Retinal pigment epithelial cell (primary cell): ENCODE measurements at places on chromosomes 5 and 9.

DNA sequence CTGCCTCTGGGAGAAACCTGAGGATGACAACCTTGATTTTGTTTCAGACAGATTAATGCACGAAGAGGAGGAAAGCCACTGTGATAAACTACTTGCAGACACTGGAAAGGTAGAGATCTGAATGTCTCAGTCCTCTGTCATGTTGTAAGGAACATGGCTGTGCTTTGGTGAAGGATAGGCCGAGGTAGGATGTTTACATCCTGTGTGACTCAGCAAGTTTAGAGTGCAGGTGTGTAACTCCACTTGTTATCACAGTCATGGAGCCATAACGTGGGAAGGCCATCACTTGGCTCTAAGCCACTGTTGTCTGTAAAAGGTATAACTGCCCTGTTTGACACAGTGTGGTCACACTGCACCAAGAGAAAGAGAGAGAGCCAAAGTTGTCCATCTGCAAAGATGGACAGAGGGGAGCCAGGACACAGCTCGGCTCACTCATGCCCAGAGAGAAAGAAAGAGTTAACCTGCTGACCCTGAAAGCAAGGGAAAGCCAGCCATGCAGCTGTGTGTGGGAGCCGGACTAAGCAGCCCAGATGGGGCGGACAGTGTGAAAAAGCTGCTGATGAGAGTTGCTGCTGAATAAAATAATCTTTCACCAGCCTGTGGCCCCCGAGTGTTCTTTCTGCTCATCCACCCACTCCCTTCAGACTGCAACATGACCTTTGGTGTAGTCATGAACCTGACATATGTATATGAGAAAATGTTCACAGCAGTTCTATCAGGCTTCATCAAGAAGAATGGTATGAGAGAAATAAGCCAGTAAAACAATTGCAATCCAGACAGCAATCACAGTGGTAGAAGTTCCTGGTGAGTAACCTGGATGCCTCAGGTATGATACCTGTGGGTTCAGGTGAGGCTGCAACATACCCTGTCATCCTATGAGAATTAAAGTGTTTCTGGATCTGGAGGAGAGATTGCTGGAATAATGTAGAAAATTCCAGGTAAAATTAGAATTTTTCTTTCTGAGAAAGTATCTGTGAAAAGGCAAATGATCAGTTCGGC is 115.9 kb downstream of the TARS1 start:
- no peak for DNase-seq

DNA sequence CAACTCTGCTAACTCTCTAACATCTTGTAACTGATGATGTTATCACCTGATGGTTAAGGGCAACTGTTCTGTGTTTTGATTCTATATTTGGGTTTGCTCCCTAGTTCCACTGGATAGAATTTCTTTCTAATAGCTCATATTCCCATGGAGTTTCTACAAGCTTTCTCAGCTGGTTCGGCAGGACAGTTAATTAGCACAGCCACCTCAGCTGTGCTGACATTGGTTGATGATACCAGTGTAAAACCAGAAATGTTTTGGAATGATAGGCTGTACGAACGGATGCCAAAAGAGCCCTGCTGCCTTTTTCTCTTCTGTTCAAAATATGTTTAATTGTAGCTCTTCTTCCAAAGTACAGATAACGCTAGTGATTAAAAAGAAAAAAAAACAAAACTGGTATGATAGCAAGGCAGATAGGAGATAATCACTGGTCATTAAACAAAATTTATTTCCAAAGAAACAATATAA is 440.5 kb upstream of the ZNF608 start:
- no peak for DNase-seq

GRCh38 chr9:121637713-121638220 is 13.7 kb upstream of the DAB2IP start:
- no peak for DNase-seq

DNA sequence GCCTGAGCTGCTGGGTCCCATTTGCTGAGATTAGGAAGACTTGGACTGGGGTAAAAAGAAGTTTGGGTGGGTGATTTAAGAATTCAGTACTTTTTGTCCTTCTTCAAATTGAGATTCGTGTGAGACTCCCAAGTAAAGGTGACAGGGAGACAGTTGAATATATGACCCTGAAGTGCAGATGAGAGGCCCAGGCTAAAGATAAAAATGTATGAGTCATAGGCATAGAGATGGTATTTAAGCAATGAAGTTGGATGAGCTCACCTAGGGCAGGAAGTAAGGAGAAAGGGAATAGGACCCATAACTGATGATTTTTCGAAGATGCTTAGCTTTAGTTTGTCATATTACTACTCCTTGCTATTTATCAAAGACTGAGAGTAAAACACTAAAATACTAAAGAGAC is 255.9 kb upstream of the ADRA1B start:
- no peak for DNase-seq

GRCh38 chr5:178931846-178932760 is 8.9 kb upstream of the ZNF454 start:
- no peak for DNase-seq

DNA sequence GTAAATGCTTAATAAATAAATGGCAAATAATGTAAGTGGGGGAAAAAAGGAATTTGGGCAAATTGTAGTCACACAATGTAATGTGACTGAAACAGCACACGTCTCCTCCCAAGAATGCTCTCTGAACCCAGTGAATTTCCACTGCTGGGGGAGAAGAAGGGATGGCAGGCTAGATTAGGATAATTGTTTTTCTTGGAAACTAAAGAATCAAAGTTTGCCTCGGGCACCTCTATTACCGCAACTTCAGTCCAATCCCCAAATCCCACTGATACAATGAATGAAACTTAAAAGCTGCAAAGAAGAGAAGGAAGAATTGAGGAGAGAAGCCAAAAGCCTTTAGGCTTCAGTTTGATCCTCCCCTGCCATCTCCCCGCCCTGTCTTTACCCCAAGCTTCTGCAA is 423.2 kb upstream of the PAPPA start:
- DNase-seq = no peak

DNA sequence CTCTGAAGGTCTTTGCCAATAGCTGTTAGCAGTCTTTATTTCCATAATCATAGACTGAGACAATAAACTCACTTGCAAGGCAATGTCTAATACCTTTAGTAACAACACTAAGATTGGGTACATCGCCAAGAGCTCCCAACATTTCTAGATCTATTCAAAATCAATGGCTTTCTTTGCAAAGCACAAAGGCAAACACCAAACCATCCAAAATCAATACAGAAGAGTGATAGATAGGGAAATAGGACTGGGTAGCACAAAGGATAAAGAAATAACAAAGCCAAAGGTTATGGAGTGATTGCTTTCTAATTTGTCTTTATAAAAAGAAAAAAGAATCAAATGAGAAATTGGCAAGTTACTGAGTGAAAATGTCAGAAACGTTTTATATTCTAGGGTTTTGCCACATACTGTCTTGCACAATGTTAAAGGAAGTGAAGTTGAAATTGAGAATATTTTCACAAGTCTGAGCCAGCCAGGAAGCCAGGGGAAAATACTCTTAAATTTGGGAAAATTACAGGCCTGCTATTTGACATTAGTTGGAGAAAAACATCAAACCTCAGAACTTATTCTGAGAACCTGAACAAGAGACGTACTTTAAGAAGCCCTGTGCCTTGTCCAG is 53.3 kb upstream of the LHFPL2 start:
- DNase-seq = no peak

DNA sequence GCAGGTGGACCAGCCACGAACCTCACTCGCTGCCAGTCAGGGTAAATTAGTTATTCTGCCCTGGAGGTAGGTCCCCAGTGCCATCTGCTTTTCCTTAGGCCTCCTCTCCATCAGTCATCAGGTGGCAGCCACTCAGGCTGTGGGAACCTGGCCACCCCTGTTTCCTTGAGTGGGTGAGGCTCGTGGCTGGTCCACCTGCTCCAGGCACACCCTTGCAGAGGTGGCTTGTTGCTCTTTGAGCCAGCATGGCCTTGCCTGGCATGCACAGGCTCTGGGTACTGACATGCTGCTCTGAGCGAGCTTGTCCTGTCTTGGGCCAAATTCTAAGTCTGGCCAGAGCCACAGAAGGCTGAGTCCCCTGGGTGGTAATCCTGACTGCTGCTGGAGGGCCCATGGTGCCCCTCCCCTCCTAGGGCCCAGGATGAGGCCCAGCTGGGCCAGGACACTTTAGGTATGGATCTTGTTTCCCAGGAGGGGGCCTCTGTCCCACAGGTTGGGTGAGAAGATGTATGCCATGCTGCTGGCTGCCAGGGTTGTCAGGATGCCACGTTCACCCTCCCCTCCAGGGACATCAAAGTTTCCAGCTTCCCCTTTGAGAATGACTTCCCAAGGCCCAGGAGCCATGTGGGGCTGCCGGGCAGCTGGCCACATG is 17.0 kb upstream of the ZNF484 start:
- DNase-seq = no peak

- no peak for DNase-seq
Observed at GRCh38 chr5:149172261-149172660, 31.0 kb downstream of the ABLIM3 start.

GRCh38 chr5:132496631-132497487 is 6.3 kb upstream of the IRF1 start:
- peak; percentile 51 for DNase-seq

DNA sequence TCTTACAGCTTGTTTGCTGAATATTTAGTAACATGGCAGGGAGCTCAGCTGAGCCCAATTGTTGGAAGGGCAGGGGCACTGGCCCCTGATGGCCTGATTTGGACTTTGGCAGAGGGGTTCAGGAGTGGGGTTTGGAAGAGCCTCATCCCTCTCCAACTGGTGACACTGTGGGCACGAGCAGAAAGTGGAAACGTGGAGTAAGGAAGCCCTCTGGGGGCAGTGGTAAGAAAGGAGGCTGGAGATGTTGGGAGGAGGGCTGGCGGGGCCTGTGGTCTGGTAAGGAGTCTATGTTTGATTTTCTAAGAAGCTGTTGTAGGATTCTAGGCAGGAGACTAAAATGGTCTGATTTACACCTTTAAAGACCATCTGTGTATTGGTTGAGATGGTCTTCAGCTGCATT is 208.9 kb downstream of the HSPA4 start:
- no peak for DNase-seq

DNA sequence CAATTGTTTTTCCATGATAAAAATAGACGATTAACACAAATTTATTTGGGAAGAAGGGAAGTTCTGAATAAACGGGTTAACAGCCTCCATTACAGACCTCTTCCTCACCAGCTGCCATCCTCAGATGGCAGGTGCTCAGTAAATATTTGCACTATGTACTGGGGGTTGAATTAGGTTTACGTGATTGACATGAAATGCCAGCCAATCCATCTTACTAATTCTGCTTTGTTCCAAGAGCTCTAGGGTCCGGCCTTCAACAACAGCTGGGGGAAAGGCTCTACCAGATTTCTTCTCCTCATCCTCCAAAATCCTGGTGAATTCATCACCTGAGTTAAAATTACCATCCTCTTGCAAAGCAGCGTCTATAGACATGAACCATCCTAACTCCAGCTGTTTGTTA is 104.6 kb downstream of the MTX3 start:
- DNase-seq = no peak

DNA sequence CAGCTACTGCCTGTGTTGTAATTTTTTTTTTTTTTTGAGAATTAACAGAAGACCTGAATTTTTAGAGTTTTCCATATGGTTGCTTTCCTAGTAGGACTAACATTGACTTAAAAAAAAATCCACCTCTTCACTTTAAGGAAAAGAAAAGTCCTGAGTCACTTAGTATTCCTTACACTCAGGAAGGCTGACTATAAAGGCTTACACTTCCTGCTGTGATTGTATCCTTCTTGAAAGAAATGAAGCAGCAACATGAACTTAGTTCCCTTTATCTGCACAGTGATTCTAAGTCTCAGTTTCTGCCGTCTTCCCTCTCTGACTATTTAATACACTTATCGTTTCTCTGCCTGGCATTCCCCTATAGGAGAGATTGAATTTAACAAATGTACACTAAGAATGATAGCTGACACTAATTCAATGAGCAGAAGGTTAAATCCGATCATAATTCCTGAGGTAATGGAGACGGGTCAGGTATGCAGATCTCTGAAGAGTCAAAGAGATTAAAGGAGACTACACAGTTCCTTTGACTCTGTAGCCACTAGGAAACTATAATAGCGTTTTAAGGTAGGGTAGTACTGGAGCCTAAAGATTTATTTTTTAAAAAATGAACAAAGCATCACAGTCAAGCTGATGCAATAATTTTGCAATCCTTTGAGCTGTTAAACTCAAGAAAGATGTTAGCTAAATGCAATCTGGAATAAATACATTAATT is 185.1 kb upstream of the ELAVL2 start:
- no peak for DNase-seq

DNA sequence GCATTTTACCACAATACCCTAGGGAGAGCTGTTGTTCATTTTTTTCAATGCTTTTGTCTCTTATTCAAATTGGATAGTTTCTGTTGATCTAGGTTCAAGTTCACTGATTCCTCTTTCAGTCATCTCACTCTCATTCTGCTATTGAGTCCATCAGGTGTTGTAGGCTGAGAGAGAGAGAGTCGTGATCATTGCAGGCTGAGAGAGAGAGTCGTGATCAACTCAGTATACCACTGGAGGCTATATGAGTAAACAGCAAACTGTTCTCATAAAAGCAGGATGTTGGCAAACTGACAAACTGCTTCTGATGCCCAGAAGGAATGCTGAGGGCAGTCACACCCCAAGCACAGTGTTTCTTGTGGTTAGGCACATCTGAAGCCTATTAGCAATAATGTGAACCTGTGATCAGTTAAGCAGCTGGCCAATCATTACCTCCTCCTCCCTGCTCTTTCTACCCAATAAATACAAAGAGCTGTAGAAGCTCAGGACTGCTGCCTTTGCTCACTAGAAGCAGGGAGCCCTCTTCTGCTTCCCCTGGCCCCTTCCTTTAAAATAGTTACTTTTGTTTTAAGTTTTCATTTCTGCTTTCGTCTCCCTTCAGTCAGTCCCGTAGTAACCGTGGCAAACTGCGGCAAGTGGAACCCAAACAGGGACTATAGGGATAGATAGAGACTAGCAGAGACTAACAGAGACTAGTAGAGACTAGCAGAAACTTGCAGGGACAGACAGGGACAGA is 476.1 kb upstream of the ACO1 start:
- peak; percentile 69 for DNase-seq
